NCI-H460 (cell line): ENCODE measurements at places on chromosomes 13 and 19. TPM values are rescaled to one million over a fixed set of nuclear protein-coding genes. Genes with fewer than 3 reads are reported as not detected.

Gene ZNF90
- not detected in 2 replicates for total RNA-seq

- no peak for DNase-seq
Measured at GRCh38 chr19:35612224-35612558, 344 bp upstream of the HAUS5 start.

- DNase-seq: no peak
Measured at GRCh38 chr19:45428384-45429231, 4.9 kb upstream of the ERCC1 start.

- no peak for DNase-seq
Measured at GRCh38 chr13:101512650-101513049, 60.2 kb downstream of the ITGBL1 start.
